Fibroblast of skin of scalp (primary cell): ENCODE measurements at places on chromosomes 3 and 15.
A peak's percentile ranks its signal among the peaks of the same experiment; 100 is the strongest.

- no peak for DNase-seq
Measured at GRCh38 chr3:155737844-155738460, 6.9 kb downstream of the PLCH1 start.

- DNase-seq: peak; percentile 73
Measured at GRCh38 chr3:99875581-99875928, 57.9 kb downstream of the CMSS1 start.

DNA sequence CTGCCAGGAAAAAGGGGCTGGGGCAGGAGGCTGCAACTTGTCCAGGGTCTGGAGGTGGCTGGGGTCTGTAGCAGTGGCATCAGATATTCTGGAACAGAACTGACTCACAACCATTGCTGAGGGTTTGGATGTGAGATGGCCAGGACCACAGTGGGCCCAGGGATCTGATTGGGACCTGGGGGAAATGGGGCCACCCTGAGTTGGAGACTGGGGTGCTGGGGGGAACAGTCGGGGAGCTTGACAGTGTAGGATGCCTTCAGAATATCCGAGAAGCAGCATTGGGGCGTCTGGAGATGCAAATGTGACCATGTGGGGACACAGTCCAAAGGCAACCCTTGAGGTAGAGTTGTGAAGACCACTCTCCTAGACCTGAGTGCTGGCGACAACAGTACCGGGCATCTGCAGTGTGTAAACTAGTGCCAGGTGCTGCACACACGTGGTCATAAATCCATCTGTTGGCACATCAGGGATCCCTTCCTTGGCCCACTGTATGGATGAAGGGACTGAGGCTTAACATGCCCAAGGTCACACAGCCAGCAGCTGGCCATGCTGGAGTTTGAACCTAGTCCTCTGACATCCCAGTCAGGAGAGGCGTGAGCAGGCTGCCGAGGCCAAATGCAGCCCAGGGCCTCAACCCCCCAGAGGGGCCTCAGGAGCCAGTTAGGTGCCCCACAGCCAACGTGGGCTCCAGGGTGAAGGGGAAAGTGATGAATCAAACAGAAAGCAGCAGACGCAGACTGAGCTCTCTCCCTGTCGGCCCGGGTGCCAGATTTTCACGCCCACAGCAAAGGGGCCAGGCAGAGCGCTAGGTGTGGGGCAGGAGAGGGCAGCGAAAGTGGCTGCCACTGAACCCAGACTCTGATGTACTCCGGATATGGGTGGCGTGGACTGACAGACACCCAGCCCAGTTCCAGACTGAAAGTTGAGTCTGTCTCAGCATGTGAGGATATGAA, 18.8 kb downstream of the HEMK1 start:
- DNase-seq: no peak

- DNase-seq: no peak
Measured at GRCh38 chr3:139830817-139831216, 104.2 kb upstream of the CLSTN2 start.

- peak; percentile 51 for DNase-seq
Measured at GRCh38 chr3:115040673-115041286, 106.3 kb downstream of the ZBTB20 start.

DNA sequence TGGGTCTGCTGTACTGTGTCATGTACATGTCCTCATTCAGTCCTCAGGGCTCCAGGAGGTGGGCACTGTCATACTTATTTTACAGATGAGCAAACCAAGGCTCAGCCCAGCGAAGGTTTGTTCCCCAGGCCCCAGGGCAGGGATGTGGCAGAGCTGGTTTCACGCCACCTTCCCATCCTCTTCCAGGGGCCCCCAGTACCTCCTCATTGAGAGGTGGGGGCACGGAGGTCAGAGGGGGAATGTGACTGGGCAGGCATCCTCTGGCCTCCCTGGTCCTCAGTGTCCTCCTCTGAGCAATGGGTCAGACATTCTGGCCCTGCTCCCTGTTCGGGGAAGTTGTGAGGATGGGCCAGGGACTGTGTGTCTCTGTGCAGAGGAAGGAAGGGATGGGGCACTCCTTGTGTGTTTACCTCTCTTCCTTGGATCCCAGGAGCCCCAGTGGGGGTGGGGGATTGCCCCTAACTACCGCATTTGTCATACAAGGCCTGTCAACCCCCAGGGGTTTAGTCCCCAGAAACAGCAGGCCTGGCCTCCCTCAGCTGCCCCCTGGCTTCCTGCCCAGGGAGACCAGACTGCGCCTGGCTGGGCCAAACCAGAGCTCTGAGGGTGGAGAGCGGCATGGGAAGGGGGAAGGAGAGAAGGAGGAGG, 65.9 kb upstream of the LCTL start:
- DNase-seq: no peak

- peak; percentile 28 for DNase-seq
Measured at GRCh38 chr3:57731311-57731710, 24.8 kb upstream of the SLMAP start.

DNA sequence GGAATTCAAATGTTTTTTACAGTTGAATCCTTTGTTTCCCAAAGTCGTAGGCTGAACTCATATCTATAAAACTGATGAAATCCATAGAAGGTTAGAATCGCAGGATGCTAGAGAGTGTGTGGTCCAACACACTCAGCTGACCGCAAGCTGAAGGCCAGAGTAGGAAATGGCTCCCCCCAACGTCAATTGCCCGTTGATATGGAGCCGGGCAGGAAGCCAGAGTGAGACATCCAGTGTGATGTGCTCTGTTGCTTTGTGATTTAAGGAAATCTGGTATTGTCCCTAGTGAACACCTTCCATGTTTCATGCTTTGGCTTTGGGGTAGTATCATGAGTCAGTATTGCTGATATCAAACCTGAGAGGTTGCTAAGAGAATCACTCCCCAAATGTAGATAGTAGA, 5.8 kb upstream of the MEX3B start:
- peak; percentile 19 for DNase-seq

- DNase-seq: no peak
Measured at GRCh38 chr15:62079594-62079993, 12.8 kb downstream of the C2CD4A start.

DNA sequence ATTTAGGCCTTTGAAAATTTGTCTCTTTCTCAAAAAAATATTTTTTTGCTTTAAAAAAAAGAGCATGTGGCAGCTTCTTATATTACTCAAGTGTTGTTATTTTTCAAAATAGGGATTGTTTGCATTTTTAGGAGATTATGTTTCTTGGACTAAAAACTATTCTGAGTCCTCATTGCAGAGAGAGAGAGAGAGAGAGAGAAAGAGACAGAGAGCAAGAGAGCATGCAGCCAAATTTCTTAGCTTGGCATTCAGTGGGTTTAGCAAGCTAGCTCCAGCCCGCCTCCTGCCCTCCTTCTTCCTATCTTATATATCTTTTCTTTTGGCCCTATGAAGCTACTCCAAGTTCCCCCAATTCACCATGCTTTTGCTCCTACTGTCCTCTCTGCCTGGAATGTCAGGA, 55.7 kb downstream of the CEMIP start:
- no peak for DNase-seq

DNA sequence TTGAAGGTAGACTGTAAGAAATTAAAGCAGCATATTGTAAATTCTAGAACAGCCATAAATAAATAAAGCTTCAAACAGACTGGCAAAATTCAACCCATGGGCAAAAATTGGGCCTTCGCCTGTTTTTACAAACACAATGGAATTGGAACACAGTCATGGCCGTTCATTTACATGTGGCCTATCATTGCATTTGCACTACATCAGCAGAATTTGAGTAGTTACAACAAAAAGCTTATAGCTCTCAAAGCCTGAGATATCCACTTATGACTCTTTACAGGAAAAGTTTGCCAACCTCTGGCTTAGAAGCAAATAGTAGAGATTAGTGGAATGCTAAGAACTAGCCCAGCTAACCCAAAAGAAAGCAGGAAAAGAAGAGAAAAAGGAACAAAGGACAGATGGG, 139.6 kb upstream of the SKOR1 start:
- no peak for DNase-seq

DNA sequence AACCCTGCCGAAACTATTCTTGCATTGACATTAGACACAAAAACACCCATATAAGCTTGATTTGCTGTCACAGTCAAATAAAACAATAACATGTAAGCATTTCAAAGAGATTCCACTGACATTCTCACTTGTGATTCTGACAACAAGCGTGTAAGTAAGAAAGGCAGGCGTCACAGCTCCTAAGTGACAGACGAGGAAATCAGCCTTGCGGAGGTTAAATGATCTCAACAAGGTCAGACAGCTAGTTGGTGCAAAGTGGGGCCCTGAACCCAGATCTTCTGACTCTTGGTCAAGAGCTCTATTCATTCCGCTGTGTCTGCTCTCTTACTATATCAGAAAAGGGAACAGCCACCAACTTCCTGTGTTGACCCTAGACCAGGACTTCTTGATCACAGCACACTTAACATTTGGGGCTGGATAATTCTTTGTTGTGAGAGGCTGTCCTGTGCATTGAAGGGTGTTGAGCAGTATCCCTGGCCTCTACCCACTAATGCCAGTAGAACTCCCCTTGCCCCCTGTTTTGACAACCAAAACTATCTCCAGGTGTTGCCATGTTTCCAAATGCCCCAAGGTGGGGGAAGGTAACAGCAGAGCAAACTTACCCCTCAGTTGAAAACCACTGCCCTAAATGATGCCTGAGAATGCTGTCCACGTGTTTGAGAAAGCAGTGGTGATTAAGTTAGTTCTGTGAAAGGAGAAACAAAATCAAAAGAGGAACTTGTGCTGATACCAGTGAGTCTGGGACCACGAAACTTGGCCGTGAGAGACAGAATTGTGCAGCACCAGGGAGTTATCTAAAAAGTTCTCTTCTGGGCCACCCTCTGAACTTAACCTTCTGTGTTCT, 86.1 kb downstream of the LIPC start:
- no peak for DNase-seq

DNA sequence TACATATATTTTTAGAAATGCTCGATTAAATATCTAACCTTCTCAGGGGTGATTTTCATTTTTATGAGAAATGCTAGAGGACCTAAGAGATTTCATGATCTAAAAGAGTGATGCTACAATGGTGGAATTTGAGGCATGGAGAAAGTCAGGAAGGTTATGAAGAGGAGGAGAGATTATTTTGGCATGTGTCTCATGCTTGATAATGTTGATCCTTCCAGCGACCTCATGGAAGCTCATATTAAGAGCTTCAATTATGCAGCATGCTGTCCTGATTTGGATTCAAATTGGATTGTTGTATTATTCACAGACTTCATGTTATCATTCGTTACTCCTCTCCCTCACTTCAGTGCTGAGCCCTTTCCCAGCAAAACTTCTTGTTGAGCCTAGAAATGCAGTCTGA, 112.5 kb downstream of the RAP2B start:
- DNase-seq: peak; percentile 48

DNA sequence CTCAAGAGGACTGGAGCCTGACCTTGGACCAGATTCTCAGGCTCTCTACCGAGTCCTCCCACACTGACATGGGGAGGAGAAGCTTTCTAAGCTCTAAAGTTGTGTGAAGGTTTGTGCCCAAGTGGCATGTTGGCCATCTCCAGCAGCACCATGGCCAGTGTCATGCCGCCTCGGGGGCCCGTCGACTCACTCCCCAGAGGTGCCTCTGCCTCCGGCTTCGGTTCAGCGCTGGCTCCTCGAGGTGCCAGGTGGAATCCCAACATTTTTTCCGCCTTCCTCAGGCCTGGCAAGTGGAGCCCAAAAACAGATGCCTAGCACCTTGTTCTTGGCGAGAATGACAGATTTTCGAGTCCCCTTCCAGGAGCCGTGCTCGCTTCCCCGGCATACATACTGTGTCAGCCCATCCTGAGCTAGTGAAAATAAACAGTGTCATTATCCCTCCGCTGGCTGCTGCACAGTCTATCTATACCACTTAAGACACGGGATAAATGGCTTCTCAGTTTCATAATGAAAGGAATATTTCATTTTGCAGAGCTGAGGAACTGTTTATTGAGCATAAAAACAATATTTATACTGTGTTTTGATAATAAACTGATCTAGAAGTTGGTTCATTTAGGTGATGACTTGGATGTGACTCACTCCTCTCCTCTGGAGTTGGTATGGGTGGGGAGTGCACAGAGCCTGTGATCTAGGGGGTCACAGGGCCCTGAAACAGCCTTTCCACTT, 328.5 kb upstream of the TLE3 start:
- DNase-seq: no peak

GRCh38 chr15:95499397-95499796, 831.1 kb upstream of the NR2F2 start:
- DNase-seq: no peak

- no peak for DNase-seq
Measured at GRCh38 chr15:29921130-29921601, 98.9 kb upstream of the TJP1 start.

DNA sequence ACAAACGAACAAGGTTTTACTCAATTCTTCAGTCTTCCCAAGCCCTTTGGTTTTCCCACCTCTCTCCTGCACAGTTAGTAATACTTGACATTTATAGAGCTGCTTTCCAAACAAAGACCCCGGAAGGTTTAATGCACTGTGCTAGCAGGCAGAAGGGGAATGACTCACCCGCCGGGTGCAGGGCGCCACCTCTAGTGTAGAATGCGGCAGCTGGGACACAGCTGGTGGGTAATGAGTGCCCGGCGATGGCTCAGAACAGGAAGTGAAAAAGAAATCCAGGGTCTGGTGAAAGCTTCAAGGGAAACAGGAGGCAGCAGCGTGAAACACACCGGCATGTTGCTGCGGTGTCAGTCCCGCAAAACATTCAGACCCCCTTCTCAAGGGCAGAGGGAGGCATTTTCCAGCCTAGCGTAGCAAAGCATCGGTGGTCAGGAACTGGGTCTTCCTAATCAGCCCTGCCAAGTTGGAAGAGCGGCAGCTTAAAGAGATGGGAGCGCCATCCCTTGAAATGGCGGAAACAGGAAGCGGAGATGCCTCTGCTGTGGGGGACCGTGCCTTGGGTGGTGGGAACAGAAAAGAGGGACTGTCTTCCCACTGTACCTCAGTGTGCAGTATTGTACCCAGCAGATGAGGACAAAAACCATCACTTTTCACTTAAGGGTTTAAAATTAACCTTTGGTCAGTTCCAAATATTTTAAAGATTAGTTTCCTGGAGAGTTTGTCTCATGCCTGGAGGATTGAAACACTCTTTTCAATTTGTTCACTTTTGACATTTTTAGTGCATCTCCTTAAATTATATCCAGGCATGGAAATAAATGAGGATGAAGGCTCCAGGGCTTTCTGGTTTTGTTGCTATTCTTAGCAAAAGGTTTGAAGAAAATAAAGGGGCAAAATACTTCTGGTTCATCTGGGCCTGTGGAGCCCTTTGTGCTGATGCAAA, 160.7 kb upstream of the MCTP2 start:
- DNase-seq: peak; percentile 72

DNA sequence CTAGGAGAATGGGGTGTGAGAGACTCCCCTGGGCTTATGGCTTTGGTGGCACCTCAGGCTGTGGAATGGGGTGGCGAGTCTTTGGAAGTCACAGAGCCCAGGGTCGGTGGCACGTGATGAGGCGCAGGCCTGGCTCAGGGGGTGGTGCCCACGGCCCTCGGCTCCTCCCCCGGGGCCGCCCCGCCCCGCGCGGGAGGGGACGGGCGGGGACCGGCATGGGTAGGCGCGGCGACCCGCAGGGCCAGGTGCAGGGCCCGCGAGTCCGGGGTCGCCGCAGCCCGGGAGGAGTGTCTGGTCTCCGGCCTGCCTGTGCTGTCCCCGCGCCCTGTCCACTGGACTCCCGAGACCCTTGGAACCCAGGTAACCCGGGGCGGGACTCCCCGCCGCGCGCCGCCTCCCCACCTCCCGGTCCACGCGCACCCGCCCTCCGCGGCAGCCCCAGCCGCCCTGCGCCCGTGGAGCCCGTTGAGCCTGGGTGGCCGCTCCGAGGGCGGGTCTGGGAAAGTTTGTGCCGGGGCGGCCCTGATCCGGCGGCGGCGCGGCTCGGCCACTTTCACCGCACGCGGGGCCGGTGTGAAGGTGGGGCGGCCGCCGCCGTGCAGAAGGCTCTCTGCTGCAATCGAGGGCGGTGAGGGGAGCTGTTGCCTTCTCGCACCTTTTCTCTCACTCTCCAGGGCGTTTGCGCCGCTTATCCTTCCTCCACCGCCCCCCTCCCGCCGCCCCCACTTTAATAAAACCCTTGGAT, at the start of gene PAQR5:
PAQR5 (plus strand) TSS at position 216 of the 745 bp plus-strand sequence. CDS start 61,169 bp downstream, outside the sequence.
- peak; percentile 29 for DNase-seq

GRCh38 chr3:129718201-129718600, 111.7 kb upstream of the PLXND1 start:
- DNase-seq: no peak
